Fibroblast of the aortic adventitia (primary cell): ENCODE measurements at places on chromosomes 3 and 15.

DNA sequence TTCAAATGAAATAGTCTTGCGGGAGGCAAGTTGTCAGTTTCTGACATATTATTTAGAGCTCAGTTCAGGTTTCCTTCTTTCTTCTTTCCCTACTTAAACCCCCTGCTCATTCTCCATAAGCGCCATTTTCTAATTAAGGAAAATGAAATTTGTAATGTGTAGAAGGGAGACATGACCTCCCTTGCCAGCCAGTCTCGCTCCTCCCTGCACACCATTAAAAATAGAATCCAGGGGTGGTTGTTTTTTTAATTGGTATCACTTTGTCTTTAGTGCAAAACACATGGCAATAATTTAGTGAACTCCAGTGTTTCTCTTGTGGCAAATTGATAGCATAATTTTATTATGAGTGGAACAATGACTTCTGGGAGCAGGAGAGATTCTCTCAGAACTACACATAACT lies 160.1 kb downstream of the MEIS2 start:
- no peak for DNase-seq

DNA sequence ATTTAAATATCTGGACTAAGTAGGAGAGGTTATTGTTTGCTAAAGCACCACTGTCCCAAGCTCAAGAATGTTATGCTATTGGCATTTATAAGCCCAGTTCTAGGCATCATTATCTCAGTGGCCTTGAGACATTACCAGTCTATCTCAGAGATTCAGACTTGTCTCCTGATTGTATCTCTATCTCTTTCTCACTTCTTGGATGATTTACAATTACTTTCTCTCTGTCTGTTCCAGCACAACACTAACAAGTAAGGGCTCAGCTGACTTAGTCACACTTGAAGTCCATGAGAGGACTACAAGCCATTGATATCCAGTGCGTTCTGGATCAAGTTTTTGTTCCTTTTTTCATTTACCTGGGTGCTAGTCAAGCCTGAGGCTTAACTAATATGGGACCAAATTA lies 60.2 kb downstream of the TRIM69 start:
- no peak for DNase-seq

- no peak for DNase-seq
These were observed 268.4 kb downstream of the IGSF11 start for GRCh38 chr3:118766306-118766669.

GRCh38 chr15:29457729-29458128 lies 188.1 kb upstream of the NSMCE3 start:
- DNase-seq: peak; percentile 1

DNA sequence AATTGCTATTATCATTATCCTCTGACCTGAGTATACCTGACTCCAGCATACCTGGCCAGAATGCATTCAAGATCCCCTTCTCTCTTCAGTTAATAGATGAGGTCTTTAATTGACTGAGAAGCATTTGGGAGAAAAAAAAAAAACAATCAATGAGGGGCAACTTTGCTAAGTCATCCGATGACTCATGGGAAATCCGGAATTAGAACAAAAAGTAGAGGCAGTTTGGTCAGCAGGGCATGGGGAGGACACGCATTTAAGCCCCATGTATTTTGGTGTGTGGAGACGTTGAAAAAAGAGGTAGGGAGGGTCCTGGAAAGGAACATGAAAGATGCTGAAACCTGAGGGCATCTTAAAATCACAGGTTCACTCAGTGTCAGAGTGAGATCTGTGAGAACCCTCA lies 256.2 kb downstream of the RORA start:
- DNase-seq: peak; percentile 79

DNA sequence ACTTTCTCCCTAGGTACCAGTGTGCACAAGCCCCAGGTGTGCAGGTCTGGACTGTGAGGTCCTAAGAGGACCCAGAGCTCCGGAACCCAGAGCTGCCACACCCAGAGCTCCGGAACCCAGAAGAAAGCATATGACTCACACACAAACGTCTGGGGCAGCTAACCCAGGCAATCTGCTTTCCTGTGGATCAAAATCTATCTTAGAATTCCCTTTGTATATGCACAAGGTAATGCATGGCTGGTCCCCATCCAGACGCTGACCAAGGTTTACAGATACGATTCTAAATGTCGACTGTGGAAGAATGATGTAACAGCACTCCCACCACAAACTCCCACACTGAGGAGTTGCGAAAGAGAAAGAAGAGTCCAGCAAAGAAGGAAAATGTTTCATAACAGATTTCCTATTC lies 15.7 kb downstream of the KCNMB2 start:
- DNase-seq: peak; percentile 10

GRCh38 chr15:51888593-51889195 lies 59.2 kb downstream of the TMOD3 start:
- DNase-seq: peak; percentile 51

GRCh38 chr3:122058294-122058693 lies 3.1 kb downstream of the CD86 start:
- no peak for DNase-seq

- peak; percentile 55 for DNase-seq
These were observed 71.9 kb upstream of the FEZF2 start for GRCh38 chr3:62445275-62445674.

- DNase-seq: no peak
These were observed 115.9 kb downstream of the TOP2B start for GRCh38 chr3:25548836-25549235.

- DNase-seq: peak; percentile 65
These were observed 28.7 kb downstream of the RARRES1 start for GRCh38 chr3:158703566-158703965.

- DNase-seq: no peak
These were observed 5.0 kb downstream of the CAV3 start for GRCh38 chr3:8738639-8739038.

DNA sequence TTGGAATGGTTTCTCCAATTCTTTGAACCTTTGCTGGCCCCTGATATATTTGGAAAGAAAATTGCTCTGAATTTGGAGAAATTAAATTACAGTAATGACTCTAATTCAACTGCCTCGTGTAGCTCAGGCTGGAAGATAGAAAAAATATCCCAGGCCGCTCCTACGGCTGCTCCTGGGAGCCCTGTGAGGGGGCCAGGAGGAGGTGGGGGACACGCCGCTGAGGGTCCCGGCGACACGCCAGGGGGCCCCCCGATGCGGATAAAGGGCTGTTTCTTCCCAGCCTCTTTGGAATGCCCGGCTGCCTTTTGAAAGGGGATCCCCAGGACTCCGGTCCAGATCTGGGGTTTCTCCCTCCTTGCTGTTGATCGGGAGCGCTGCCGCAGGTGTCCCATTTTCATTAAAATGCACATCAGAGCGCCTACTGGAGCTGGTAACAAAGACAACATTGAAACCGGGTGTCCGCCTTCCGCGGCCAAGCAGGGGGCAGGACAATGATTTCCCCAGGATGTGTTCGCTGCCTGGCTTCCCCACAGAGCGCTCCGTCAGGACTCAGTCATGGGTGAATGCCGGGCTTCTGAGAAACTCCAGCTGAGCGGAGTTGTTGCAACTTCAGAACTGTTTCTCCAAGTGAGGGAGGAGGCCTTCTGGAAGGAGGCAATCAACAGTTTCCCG lies 200.1 kb upstream of the KBTBD8 start:
- peak; percentile 61 for DNase-seq

GRCh38 chr15:33104212-33104611 lies 90.3 kb downstream of the FMN1 start:
- DNase-seq: peak; percentile 73

DNA sequence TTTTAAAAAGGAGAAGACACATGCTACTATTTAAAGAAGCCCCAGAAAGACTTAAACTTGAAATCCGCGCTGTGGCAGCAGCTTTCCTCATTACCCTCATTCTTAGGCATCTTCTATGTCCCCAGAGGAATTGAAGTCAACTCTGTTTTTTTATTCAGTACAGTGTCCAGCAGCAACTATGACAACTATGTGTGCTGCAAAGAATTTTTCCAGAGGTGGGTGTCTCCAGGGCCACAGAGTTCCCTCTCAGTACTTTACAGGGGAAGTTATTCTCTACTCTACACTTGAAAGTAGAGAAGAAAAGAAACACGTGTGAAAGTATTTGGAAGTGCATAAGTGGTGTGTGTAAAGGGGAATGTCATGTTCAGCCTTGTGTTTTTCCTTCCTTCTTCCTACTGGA lies 32.0 kb downstream of the GATM start:
- no peak for DNase-seq

GRCh38 chr3:61780016-61780415 lies 218.6 kb downstream of the PTPRG start:
- no peak for DNase-seq

- DNase-seq: no peak
These were observed 40.8 kb downstream of the RHCG start for GRCh38 chr15:89455535-89455934.

DNA sequence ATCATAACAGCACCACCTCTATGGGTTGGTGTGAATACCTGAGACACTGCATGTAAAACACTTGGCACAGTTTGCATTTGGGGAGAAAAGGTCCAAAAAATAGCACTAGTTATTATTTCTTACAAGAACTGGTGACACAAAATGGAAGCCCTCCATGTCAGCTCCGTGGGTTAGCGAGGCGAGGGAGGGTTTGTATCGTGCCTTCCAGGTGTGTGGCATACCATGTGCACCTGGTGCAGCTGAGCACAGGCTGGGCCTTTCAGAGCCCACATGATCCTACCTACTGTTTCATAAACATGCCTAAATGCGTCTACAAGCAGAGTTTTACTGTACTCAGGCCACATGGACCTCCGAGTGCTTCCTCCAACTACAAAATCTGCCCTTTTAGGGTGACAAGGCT lies 5.6 kb downstream of the CXCR6 start:
- no peak for DNase-seq

DNA sequence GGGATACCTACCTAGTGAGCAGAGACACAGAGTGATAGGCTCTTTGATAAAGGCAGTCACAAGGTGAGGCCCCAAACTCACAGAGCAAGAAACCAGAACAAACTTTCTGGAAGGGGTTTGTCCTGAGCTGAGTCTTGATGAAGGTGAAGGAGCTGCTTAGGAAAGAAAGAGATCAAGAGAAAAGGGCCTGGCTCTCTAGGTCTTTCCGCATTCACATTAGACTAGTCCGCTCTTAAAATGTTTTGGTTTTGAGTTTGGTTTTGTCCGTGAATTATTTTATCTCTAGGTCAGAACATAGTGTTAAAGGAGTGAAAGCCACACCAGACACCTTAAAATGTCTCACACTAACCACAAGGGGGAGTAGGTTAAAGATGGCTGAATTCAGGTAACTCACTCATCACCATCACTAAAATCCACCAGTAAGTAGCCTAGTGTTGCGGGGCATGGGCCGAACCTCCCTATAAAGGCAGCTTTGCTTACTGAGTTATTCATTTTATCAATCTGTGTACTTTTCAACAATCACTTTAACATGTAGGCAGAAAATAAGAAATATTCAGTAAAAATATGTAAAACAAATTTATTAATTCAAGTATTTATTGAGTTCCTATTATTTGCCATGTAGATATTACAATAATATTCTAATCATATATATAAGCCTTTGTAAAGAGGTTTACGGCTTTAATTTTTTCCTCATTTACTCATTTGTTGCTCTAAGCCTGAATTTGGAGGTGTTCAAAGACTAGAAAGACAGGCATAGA lies 121.5 kb upstream of the TSC22D2 start:
- peak; percentile 72 for DNase-seq

DNA sequence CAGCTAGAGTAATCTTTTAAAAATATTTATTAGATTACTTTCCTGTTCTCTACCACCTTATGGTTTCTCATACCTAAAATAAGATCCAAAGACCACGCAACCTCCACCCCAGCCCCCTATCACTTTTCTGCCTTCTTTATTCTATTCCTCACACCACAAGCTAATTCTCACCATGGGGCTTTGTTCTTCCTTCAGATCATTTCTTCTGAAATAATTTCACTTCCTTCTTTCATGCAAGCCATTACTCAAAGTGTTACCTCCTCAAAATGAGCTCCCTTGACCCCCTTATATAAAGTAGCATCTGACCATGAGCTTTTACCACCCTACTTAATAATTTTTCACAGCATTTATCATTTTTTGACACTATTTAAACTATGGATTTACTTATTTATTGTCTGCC lies 233.2 kb upstream of the TMCO5A start:
- DNase-seq: no peak

DNA sequence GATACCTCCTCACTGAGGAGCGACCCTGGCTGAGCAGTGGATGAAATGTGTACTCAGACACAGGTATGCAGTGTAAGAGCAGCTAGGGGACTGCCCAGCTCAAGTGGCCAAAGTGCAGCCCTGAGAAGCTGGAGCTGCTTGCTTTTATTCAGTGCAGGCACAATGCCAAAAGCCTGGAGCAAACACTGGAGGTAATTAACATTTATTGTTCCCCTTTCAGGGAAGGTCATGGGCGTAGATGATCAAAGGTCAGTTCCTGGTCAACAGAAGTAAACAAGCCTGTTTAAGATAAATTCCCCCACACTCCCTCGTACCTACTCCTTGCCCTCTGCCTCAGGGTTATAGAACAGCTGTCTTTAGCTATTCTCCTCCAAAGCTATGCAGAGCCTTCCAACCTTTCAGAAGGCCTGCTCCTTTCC lies 17.5 kb downstream of the PLA2G4F start:
- no peak for DNase-seq

DNA sequence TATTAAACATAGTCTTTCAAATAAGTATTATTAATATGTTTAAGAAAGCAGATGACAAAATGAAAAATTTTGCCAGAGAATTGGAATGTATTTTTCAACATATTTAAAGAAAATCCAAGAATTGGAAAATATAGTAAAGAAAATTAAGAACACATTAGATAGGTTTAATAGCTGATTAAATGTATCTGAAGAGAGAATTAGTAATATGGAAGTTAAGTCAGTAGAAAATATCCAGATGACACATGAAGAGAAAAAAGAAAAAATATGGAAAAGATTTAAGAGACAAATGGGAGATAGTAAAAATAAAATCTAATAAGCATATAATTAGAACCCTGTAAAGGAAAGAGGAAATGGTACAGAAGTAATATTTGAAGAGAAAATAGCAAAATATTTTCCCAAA lies 18.0 kb upstream of the POMGNT2 start:
- DNase-seq: no peak

- DNase-seq: no peak
These were observed 67.4 kb upstream of the IQSEC1 start for GRCh38 chr3:13140596-13140995.

GRCh38 chr3:183830187-183830586 lies 4.8 kb upstream of the MAP6D1 start:
- no peak for DNase-seq

GRCh38 chr15:38652998-38653397 lies 88.4 kb upstream of the RASGRP1 start:
- DNase-seq: no peak

DNA sequence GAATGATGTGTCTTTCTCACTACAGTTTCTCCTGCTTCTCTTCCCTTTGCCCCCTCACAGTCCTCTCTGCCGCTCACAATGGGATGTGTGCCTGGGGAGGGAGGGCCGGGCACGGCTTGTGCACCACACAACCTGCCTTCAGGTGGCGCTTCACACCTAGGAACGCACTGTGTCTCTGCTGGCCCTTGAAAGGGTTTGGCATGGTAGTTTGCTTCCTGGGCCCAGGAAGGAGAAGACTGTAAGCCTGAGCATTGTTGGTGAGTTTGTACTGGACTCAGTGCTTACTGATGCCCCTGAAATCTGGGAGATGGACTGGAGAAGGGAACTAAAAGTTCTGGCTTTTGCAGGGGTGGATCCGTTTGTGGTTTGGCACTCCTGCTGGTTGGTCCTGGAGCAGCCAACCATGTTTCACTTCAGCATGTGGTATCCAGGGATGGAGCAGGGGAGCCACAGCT lies 9.2 kb downstream of the ALPK3 start:
- peak; percentile 49 for DNase-seq
